ENCODE measurements at places on chromosomes 2 and 18.

DNA sequence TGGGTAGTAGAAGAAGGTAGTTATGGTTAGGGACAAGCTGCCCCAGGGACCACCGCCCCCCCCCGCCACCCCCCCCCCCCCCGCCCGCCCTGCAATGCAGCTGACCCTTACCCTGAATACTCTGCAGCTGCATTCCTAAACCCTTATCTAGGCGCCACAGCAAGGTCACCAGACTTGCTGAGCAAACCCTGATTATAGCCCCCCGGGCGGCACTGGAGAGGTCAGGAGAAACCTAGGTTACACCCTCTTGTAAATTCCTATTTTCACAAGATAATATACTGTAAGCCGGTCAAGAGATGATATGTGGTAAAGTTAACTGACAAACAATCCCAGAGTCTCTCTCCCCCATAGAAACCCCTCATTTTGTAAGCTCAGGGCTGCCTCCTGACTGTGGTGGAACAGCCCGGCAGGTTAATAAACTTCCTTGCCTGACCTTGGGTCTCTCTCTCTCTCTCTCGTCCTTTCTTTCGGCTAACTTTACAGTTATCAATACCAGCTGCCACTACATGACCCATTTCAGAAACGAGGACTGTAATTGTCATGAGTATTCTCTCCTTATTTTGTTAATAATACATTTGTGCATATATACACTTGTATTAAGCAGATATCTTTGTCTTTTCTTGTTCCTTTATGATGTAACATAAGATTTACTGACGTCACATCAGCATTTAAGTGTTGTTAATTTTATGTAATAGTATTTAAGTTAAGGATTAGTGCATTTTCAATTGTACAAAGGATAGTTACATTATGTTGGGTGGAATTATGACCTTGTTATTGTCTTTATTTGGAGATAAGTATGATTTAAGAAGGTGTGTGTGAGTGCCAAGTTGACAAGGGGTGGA, 22.8 kb upstream of the SMAD4 start:
- DNase-seq: no peak

GRCh38 chr2:200781616-200782015, 30.1 kb upstream of the BZW1 start:
- DNase-seq: no peak

GRCh38 chr2:189285349-189285748, 105.8 kb upstream of the COL5A2 start:
- no peak for DNase-seq

- no peak for DNase-seq
Measured at GRCh38 chr2:36408198-36408703, 52.7 kb downstream of the CRIM1 start.

GRCh38 chr2:43842866-43843226, 4.1 kb downstream of the ABCG8 start:
- no peak for DNase-seq

- no peak for DNase-seq
Measured at GRCh38 chr2:128637481-128638155, 318.9 kb upstream of the HS6ST1 start.

DNA sequence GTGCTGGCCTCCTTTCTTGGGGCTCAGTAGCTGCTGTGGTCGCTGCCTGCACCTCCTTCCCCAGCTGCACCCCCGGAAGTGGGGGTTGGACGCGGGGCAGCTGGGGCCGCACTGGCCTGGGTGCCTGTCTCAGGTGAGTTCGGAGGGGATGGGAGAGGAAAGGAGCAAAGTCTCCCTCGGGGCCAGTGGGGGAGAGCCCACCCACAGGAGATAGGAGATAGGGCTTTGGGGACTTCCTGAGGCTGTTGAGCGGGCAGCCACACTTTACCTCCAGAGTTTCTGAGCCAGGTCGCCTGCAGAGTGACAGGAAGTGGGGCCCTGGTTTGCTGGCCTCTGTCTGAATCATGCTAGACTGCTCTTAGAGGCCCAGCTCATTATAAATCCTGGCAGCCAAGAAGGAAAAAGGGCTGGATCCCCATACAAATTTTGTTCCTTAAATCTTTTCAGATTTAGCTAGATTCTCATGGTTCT, 8.1 kb downstream of the MBP start:
- DNase-seq: no peak

DNA sequence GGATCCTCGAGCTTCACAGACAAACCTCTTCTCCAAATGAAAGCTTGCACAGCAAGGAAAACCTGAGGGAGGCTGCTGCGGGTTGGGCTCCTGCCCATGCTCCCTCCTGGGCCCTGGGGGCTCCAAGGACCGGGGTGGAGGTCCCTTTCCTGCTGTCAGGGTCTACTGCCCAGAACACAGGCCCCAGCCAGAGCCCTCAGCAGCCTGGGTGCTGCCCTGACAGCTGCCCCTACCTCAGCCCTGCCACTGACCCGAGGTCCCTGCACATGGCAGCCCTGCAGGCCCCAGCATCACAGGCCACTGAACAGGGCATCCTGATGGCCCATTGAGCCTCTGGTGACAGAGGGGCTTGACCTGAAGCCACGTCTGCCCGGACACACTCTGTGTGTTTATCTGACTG, 41.0 kb downstream of the CROCC2 start:
- DNase-seq: no peak

- no peak for DNase-seq
Measured at GRCh38 chr2:101843471-101843870, 146.0 kb downstream of the MAP4K4 start.

GRCh38 chr2:192218970-192219369, 24.2 kb upstream of the TMEFF2 start:
- DNase-seq: no peak

DNA sequence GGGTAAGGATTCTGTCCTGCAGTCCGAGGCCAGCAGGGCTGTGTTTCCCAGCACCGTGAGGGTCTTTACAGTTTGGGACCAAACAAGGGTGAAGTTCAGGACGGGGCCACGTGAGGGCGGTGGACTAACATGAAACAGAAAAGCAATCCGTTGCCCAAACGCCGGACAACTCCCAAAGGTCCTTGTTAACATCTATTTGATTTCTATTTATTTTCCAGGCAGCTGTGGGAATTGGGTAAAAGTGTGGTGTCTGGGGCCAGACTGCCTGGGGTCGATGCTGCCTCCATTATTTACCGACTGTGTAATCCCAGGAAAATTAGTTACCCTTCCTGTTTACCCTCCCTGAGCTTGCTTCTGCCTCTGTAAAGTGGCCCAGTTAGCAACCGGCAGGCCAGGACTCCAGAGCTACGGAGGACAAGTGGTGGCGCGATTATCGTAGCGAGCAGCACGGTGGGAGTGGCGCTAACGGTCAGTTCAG, 66.3 kb upstream of the TCF7L1 start:
- peak; percentile 61 for DNase-seq

DNA sequence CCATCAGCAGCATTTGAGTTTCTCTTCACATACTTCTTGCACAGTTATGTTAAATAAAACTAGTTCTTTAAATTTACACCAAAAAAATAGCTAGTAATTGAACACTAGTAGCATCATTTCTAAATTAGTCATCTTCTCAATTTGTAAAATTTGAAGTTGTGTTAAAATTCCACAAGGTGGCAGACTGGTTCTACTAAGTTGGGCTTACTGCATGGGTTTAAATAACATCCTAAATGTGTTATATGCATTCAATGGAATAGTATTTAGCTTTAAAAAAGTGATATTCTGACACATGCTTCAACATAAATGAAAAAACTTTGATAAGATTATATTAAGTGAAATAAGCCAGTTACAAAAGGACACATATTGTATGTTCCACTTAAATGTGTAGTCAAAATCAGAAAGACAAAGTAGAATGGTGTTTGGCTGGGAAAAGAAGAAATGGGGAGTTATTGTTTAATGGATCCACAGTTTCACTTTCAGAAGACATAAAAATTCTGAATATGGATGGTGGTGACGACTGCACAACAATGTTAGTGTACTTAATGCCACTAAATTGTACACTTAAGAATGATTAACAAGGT, 28.7 kb upstream of the RPRD1A start:
- DNase-seq: peak; percentile 45

DNA sequence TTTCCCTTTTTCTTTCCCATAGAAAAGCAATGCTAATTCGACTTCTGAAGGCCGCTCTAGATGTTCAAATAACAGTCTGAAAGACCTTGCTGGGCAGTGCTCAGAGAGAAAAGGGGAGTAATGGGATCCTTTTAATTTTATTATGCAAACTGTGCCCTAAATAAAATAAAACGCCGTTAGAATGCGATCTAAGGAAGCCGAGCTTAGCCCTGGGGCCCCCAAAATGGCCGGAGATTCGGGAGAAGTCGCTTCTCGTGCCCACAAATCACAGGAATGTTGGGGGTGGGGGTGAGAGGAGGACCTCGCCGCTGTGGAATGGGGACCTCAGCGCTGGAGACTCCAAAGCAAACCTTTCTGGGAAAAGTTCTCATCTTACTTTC, 8.4 kb upstream of the POU3F3 start:
- no peak for DNase-seq

DNA sequence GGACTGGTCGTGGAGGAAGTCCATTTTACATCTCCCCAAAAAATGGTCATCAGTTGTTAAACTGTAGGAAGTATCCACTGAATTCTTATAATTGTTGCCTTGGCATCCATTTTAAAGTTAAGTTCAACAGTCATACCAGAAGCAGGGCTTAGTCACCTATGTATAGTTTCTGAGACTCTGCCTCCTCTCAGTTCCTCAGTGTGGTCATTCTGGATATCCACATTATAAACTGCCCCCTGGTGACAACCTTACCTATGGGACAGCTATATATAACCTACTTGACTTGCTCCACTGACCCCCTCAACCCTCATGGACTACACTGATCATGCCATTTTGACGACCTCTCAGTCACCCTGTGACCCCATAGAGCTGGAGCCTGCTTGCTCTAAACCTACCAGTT, 617.0 kb downstream of the LRP1B start:
- DNase-seq: no peak

GRCh38 chr2:117771969-117772630, 42.4 kb upstream of the DDX18 start:
- peak; percentile 9 for DNase-seq

DNA sequence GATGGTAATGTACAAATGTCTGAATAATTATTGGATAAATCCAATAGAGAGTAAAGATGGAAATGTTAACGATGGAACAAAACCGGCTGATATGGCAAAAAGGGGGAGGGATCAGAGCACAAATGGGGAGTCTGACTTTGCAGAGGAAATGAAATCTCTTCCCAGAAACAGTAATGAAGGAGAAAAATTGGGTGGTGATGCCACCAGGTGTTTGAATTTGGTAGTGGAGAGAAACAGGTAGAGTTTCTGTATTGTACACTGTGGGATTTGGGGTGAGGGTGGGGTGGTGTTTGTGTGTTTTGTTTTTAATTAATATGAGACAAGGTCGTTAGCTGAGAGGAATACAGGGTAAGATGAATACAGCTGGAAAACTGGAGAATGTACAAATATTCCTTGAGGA, 20.4 kb upstream of the XDH start:
- DNase-seq: no peak

- no peak for DNase-seq
Measured at GRCh38 chr2:172709566-172710291, 25.9 kb upstream of the RAPGEF4 start.

GRCh38 chr2:227462972-227463931, 8.7 kb upstream of the AGFG1 start:
- DNase-seq: no peak

DNA sequence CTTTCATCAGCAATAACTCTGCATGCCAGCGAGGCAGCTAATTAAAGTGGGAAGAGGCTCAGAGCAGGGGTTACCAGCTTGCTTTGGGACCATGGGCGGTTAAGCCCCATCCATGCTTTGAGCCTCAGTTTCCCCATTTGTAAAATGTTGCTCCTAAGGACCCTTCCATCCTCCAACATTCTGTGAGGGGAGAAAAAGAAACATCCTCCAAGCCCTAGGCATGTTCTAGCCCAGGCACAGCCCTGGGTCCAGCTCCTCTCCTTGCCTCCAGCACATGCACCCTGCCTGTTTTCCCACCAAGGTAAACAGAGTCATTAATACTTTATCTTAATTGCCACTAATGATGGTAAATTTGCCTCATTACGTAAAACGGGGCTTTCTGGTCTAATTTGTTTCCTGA, 113.3 kb upstream of the MYCN start:
- no peak for DNase-seq

DNA sequence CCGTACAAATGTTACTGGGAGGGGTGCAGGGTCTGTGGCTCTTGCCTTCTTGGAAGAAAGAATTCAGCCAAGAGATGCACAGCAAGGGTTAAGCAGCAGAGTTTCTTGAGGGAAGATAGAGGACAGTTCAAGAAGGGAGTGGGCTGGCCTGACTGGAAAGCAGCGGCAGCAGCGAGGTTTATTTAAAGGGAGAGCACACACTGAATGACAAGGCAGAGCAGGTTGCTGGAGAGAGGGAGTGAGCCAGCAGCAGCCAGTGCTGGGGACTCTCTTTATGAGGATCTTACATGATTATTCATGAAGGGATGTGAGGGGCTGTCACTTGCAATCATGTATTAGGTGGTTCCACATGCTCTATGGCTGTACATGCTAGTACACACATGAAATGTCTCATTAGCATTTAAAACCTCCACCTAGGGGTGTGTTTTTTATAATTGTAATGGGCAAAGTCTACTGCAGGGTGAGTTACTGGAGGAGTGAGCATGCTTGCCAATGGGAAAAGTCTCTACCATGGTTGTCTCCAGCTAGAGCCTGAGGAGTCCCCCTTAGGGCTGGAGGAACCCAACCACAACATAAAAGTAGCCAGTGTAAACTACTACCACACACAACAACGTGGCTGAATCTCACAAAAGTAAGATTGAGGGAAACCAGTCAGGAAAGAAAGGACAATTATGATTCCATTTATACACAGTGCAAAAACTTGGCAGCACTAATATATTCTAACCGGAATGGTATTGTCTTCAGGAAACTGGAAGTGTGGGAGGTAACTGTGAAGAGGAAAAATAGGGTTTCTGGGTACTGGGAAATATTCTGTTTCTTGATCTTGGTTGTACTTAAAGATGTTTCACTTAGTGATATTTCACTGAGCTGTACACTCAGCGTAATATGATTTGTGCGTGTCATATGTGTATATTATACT, 87.6 kb upstream of the FAM110C start:
- no peak for DNase-seq

DNA sequence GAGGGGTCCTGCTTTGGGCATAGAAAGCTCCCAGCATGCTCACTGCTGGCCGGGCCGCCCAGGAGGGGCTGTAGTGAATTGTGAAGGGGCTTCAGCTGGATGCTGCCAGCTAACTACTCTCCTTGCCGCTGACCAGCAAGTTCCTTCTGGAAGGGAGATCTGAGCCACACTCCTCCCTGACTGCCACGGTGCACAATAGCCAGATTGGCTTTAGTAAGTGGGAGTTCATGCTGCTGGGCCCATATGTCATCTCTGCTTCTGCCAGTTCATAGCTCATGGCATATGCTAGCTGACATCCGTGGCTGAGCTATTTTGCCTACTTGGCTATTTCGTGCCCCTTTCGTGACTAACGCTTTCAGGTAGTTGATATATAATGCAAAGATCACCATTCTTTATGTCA, 51.6 kb upstream of the ROCK2 start:
- DNase-seq: no peak

GRCh38 chr2:1675633-1676032, 68.7 kb downstream of the PXDN start:
- DNase-seq: peak; percentile 89

- no peak for DNase-seq
Measured at GRCh38 chr2:218709908-218710307, 727 bp upstream of the TTLL4 start.
